ENCODE measurements at places on chromosomes 6 and 20.
A peak's percentile ranks its signal among the peaks of the same experiment; 100 is the strongest.

DNA sequence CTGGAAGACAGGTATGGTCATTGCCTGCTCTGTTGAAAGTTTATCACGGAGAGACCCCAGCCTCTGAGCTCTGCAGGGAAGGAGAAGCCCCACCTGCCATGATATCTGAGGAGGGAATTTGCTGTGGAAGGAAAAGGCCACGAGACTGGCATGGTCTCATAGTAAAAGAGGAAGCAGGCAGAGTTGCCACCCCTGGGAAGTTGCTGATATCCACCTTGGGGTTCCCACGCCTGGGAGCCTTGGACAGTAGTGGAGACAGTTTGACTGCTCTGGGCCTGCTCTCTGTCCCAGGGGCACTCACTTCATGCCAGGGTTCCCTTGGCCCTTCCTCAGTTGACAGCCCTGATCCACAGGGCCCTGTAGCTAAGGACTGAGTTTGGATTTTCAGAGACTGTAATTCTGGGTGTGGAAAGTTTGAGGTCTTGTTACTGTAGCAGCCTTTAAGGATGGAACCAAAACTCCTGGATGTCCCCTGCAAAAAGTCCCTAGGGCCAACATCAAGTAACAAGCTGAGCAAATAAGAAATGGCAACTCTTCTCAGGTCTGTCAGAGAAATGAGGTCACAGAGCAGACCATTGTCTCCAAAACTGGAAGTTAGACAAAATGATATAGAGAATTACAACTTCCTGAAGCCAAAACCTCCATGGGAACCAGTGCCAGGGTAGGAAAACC, 6.9 kb upstream of the SIRPB1 start:
- no peak for DNase-seq

DNA sequence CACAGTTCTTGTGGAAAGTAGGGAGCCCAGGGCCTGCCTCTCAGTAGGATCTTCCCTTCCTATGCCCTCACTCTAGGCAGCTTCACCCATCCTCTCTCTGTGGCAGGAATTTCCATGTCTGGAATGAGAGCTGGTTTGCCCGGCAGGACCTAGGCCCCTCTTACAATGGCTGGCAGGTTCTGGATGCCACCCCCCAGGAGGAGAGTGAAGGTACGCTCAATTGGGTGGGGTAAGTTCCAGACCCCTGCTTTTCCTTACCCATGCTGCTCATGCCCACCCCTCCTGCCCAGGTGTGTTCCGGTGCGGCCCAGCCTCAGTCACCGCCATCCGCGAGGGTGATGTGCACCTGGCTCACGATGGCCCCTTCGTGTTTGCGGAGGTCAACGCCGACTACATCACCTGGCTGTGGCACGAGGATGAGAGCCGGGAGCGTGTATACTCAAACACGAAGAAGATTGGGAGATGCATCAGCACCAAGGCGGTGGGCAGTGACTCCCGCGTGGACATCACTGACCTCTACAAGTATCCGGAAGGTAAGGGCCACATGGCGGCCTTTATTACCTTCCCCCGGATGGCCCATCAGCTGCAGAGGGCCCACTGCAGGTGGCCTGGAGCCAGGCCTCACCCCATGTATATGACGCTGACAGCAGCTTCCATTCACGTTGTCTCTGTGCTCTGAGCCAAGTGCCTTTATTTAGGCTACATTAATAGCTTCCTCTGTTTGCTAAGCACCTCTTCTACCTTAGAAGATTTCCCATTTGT, 22.8 kb downstream of the TGM6 start:
- DNase-seq, result no peak

DNA sequence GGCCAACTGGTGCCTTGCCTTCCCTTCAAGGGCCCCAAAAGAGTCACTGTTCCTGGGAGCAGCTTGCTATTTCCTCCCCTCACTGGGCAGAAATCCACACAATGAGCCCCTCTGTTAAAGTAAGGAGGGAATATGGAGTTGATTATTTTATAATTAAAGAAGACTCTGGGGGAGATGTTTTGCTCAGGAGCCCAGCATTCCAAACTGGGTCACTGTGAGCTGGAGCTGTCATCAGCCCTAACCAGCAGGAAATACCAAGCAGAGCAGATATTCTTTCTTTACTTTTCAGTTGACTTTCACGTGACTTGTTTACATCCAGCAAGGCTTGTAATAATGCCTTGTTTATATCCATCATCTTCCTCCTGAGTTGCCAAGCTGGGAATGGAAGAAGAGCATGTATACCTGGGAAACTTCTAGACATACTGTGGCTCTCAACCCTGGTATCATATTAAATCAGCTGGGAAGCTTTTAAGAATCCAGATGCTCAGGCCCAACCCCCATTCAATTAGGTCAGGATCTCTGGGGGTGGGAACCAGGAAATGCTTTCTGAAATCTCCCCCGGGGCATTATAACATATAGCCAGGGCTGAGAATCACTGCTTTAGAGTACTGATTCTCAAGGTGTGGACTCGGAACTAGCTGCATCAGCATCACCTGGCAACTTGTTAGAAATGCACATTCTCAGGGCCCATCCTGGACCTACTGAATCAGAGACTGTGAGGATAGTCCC, 175.6 kb upstream of the MYLIP start:
- DNase-seq, result no peak

DNA sequence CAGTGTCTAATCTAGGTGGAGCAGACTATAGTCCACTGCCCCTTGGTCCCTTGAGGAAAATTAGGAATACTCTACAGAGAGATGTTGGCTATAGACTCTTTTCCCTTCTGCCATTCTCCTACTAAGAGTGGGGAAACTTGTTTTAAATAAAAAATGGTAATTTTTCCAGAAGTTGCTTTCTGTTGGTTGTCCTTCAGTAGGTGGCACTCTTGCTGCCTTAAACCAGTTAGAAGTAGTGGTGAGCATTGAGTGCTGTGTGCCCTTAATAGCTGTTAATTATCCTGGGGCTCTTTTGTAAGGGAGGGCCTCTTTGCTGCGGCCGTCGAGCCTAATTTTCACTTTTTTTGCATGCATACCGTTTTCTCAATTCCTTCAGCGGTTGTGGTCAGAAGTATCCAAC, 2.8 kb downstream of the CMTR1 start:
- peak; percentile 31 for DNase-seq

DNA sequence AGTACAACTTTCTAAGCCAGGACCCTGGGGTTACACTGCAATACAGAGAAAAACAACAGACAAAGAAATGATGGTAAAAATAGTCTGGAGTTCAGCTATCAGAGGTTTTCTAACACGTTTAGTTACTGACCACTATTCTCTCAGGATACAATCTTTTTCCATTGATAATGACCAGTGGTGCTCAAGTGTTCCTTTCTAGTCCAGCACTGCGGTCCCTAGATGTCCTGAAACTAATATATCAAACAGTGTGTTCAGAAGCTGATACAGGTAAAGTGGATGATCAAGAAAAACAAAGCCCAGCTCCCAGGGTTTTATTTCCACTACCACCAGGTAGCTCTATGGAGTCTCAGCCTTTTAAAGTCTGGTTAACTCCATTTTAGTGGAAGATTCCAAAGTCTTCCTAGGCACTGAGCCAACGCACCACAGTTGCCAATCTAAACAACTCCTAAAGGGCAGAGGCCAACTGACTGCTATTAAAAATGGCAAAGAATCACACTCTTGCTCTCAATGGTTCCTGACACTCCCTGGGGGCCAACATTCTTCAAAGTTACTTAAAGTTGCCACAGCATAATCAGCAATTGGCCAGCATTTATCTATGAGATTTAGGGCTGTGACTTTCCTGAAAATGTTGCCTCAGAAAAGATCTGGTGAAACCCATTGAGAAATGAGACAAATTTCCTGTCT, 38.2 kb downstream of the DZANK1 start:
- DNase-seq, result no peak
